Activated T-helper 2 cell treated with anti-CD3 and anti-CD28 coated beads, Interferon-gamma antibody, Interleukin-2, Interleukin-4, amounts not matched to agents 10 μg/mL and 5 μg/mL and 100 μg/mL, durations not matched to agents 14 hours and 24 hours and 36 hours (primary cell): ENCODE measurements at places on chromosomes 3 and 15. TPM values are rescaled to one million over a fixed set of nuclear protein-coding genes. Genes with fewer than 3 reads are reported as not detected.

DNA sequence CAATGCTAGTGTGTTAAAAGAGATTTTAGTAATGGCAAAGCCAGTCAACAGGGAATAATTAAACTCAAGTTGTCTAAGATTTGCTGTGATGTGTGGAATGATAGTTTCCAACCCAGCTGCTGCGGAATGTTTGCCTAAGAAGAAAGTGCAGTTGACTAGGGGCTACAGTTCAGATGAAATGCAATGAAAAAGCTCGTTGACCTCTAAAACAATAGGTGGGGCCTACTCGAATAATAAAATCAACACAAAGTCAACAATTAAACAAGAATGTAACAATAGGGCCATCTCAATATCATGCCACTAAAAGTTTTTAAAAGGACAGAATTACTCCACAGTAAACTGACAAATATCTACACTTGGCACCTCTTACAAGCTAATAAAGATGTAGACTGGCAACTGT, 484.2 kb downstream of the MECOM start:
- no peak overlapping the region for H3K27ac ChIP-seq
- H3K4me1 ChIP-seq = no peaks in the 10 kb centered on the region
- H3K36me3 ChIP-seq = no peaks in the 10 kb centered on the region
- H3K27me3 ChIP-seq = peaks cover 1% of the 10 kb centered on the region
- DNase-seq = no peak

GRCh38 chr15:31346367-31347066, 19.9 kb downstream of the KLF13 start:
- H3K27me3 ChIP-seq = no peaks in the 10 kb centered on the region
- peaks cover 54% of the 10 kb centered on the region for H3K36me3 ChIP-seq
- H3K4me3 ChIP-seq = peak overlapping the region; percentile 82
- H3K27ac ChIP-seq = peak overlapping the region; percentile 97
- no peak for DNase-seq

The OR5H6 gene
- total RNA-seq = not detected in 2 replicates

DNA sequence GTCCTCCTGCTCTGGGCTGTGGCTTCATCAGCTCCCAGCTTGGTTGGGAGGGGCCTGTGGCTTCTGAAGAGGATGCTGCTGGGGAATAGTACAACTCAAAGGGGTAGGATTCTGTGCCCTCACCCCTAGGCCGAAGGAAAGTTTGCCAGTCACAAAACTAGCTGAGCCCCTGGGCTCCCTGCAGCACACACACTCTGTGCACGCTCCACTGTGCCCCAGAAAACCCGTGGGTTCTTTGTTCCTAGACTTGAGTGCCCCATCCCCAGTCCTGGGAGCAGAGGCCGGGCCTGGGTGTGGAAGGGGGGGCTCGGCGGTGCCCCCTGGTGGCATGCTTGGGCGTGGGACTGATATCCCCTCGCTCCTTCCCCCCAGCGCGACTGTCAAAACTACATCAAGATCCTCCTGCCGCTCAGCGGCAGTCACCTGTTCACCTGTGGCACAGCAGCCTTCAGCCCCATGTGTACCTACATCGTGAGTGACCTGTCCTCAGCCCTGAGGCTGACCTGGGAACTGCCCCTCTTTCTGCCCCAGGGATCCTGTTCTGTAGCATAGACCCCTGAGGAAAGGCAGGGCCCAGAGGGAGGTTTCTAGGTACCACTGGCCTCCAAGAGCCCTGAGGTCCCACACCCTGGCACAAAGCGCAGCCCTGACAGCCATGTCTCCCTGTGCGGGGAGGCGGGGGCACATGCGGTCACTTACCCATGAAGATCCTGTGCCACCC, 14.2 kb downstream of the CIB1 start:
- peaks cover 14% of the 10 kb centered on the region for H3K36me3 ChIP-seq
- DNase-seq = no peak
- H3K27me3 ChIP-seq = no peaks in the 10 kb centered on the region
- H3K27ac ChIP-seq = no peak overlapping the region
- H3K4me3 ChIP-seq = no peak overlapping the region
- peaks cover 14% of the 10 kb centered on the region for H3K4me1 ChIP-seq

- H3K4me3 ChIP-seq = no peak overlapping the region
- H3K4me1 ChIP-seq = no peaks in the 10 kb centered on the region
- no peaks in the 10 kb centered on the region for H3K36me3 ChIP-seq
- DNase-seq = no peak
These were observed 4.6 kb downstream of the PRR23E start for GRCh38 chr3:127197300-127198189.

The ATP2C1 gene
- total RNA-seq = 59.4 and 63.7 TPM in 2 replicates

DNA sequence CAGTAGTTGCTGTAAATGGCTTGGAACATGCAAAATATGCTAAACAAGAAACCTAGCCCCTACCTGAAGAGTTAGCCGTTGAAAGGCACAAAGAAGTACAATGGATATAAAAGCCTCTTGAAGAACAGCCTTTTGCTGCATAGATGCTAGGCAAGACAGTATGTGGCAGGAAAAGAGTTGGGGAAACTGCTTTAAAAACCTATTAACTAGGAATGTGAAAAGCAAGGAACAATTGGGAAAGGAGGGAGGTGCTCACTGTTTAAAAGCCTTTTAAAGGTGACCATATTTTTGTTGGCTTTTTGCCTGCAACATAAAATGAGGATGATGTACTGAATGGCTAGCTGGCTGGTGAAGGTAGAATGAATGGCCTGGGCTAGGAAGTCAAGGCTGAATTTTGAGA, 24.5 kb upstream of the SOX2 start:
- H3K27ac ChIP-seq = no peak overlapping the region
- H3K36me3 ChIP-seq = no peaks in the 10 kb centered on the region
- H3K27me3 ChIP-seq = peaks cover 5% of the 10 kb centered on the region
- no peak overlapping the region for H3K4me3 ChIP-seq
- no peak for DNase-seq
- H3K4me1 ChIP-seq = no peaks in the 10 kb centered on the region

DNA sequence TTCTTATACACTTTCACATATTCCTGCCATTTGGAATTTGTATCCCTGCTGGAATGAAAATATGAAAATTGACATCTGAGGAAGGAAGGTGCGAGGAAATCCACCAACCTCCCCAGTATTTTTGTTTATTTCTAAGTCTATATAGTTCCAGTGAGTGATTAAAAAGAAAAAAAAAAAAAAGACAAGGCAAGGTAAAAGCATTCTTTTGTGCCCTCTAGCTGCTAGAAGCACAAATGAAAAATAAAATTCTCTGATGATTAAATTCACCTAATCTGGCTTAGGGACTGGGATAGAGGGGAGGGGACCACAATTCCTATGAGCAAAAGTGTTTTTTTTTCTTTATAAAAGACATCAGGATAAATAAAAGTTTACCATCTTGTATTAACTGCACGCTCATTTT, 370.9 kb downstream of the NR2F2 start:
- no peak overlapping the region for H3K4me3 ChIP-seq
- no peaks in the 10 kb centered on the region for H3K36me3 ChIP-seq
- no peak for DNase-seq
- H3K27me3 ChIP-seq = no peaks in the 10 kb centered on the region

The FBXO40 gene
- not detected in 2 replicates for total RNA-seq

The PARP6 gene
- total RNA-seq = 65.4 and 73.1 TPM in 2 replicates

GRCh38 chr15:98421419-98422129, 226.8 kb upstream of the IGF1R start:
- H3K27me3 ChIP-seq = peaks cover 34% of the 10 kb centered on the region
- no peaks in the 10 kb centered on the region for H3K36me3 ChIP-seq
- DNase-seq = peak; percentile 50
- H3K4me1 ChIP-seq = no peaks in the 10 kb centered on the region
- peak overlapping the region; percentile 1 for H3K4me3 ChIP-seq
- no peak overlapping the region for H3K27ac ChIP-seq

- DNase-seq = no peak
- H3K27me3 ChIP-seq = no peaks in the 10 kb centered on the region
- no peaks in the 10 kb centered on the region for H3K36me3 ChIP-seq
- H3K27ac ChIP-seq = no peak overlapping the region
These were observed 189.9 kb downstream of the SOX2 start for GRCh38 chr3:181901626-181902025.

GRCh38 chr3:140288595-140288994, 353.6 kb downstream of the CLSTN2 start:
- no peak for DNase-seq
- H3K36me3 ChIP-seq = no peaks in the 10 kb centered on the region
- no peaks in the 10 kb centered on the region for H3K4me1 ChIP-seq
- no peaks in the 10 kb centered on the region for H3K27me3 ChIP-seq

- H3K27me3 ChIP-seq = no peaks in the 10 kb centered on the region
- no peak for DNase-seq
- H3K4me3 ChIP-seq = no peak overlapping the region
- no peak overlapping the region for H3K27ac ChIP-seq
These were observed 80.4 kb downstream of the ADAM10 start for GRCh38 chr15:58669108-58669507.

DNA sequence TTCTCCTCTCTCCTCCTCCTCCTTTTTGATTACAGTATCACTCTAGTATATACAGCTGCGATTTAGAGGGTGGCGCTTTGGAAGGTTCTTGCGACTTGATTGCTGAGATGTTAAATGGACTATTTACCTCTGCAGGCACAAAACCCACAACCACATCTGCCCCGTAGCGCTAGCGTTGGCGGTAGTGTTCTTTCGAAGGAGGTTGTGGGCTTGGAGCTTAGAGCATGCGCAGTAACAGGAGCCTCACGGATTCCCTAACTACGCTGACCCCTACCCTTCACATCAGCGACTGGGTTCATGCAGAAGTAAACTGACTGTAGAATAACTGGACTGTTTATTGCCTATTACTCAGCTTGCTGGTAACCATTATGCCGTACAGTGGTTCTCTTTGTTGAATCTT, 58.0 kb downstream of the CGGBP1 start:
- DNase-seq = no peak
- H3K36me3 ChIP-seq = no peaks in the 10 kb centered on the region
- H3K27me3 ChIP-seq = peaks cover 6% of the 10 kb centered on the region
- peak overlapping the region; percentile 5 for H3K4me3 ChIP-seq
- no peak overlapping the region for H3K27ac ChIP-seq
- peaks cover 36% of the 10 kb centered on the region for H3K4me1 ChIP-seq

The BNC1 gene
- not detected in 2 replicates for total RNA-seq

GRCh38 chr3:9930804-9931418, 2.7 kb upstream of the CRELD1 start:
- H3K27me3 ChIP-seq = no peaks in the 10 kb centered on the region
- H3K4me1 ChIP-seq = peaks cover 26% of the 10 kb centered on the region
- H3K4me3 ChIP-seq = peak overlapping the region; percentile 54
- peaks cover 11% of the 10 kb centered on the region for H3K36me3 ChIP-seq
- H3K27ac ChIP-seq = no peak overlapping the region

DNA sequence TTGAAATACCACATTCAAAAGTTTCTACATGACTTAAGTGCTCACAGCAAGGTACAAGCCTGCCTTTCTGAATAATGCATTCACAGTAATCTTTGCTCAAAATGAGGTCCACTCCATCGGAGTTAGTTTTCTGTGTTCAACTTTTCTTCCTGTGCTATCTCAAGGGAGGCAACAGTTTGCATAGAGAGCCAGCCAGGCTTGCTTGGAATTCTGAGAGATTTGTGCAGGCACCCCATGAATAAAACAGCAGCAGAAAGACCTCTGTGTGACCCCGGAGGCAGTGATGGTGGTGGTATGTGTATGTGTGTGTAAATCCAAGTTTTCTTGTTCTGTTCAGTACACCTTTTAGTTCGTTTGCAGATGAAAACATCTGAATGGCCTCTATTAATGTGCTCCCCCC, 124.0 kb downstream of the ADAMTS9 start:
- no peak for DNase-seq
- H3K4me1 ChIP-seq = no peaks in the 10 kb centered on the region
- H3K27ac ChIP-seq = no peak overlapping the region
- no peaks in the 10 kb centered on the region for H3K36me3 ChIP-seq

DNA sequence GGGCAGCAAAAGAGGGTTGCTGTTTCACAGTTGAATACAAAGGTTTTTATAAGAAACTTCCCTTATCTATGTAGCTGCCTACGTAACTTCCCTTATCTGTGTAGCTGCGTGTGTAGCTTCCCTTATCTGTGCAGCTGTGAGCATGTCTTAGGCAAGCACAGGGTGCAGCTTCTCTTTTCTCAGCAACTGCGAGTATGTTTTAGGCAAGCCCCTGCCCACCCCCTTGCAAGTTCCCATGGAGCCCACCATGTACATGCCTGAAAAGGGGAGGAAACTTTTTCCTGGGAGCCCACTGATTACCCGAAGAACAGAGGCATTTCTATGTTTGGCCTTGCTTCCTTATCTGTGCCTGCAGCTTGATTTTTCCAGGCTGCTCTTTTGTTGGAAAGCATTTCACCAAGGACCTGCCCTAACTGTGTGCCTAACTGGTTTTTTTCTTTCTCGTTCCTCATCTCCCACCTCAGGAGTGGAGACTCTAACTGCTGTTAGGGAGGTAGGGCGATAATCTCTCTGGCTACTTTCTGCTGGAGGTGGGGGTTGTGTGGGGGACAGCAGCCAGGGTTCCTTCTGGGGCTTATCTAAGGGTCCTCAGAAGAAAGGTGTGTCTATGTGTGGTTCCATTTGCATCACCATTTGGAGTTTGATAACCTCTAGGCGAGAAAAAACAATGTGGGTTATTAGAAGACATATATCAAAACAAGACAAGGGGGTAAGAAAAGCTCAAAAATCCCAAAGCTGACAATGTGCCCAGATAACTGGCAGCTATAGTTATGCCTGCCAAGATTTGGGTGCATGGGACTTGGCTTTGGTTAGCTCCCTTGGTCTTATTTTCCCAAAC, 26.0 kb downstream of the SORD start:
- H3K4me3 ChIP-seq = no peak overlapping the region
- H3K4me1 ChIP-seq = peaks cover 5% of the 10 kb centered on the region
- DNase-seq = no peak
- H3K27me3 ChIP-seq = no peaks in the 10 kb centered on the region
- no peak overlapping the region for H3K27ac ChIP-seq
- H3K36me3 ChIP-seq = peaks cover 55% of the 10 kb centered on the region

DNA sequence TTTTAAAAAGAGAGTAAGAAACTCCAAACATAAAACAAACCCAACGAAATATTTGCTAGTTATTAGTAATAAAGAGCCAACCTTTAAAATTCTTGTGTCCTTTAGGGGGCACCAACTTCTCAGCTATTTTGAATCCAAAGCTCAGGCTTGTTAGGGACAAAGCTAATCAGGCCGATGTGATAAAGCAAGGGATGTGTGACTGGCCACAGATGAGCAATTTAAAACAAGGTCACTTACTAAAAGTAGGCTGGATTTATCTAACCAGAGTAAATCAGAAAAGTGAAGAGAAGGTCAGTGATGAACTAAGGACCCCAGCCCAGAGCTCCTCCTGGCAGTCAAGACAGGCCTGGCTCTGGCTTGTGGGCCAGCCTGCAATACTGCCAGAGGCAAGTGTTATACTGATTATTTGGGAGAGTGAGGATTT, 108.5 kb downstream of the CYP19A1 start:
- H3K4me3 ChIP-seq = no peak overlapping the region
- H3K27ac ChIP-seq = no peak overlapping the region
- peaks cover 3% of the 10 kb centered on the region for H3K27me3 ChIP-seq
- no peak for DNase-seq

GRCh38 chr3:97232393-97233034, 418.1 kb downstream of the EPHA6 start:
- H3K27me3 ChIP-seq = no peaks in the 10 kb centered on the region
- H3K4me3 ChIP-seq = no peak overlapping the region
- DNase-seq = no peak

The SLC9A9 gene
- total RNA-seq = 1.6 and 2.0 TPM in 2 replicates

- H3K4me1 ChIP-seq = no peaks in the 10 kb centered on the region
- no peaks in the 10 kb centered on the region for H3K27me3 ChIP-seq
- H3K27ac ChIP-seq = no peak overlapping the region
- DNase-seq = no peak
- H3K36me3 ChIP-seq = no peaks in the 10 kb centered on the region
These were observed 216.1 kb upstream of the CDIN1 start for GRCh38 chr15:36363335-36363734.

The CCRL2 gene
- 1.2 and 1.6 TPM in 2 replicates for total RNA-seq

- peak overlapping the region; percentile 93 for H3K4me3 ChIP-seq
- DNase-seq = peak; percentile 66
- peak overlapping the region; percentile 95 for H3K27ac ChIP-seq
- H3K36me3 ChIP-seq = peaks cover 45% of the 10 kb centered on the region
- peaks cover 39% of the 10 kb centered on the region for H3K4me1 ChIP-seq
These were observed 679 bp downstream of the IQGAP1 start for GRCh38 chr15:90388462-90389380.
